Sigmoid colon (tissue), 7 donors: ENCODE measurements at places on chromosomes 1 and 21. TPM values are rescaled to one million over a fixed set of nuclear protein-coding genes. Genes with fewer than 3 reads are reported as not detected.

DNA sequence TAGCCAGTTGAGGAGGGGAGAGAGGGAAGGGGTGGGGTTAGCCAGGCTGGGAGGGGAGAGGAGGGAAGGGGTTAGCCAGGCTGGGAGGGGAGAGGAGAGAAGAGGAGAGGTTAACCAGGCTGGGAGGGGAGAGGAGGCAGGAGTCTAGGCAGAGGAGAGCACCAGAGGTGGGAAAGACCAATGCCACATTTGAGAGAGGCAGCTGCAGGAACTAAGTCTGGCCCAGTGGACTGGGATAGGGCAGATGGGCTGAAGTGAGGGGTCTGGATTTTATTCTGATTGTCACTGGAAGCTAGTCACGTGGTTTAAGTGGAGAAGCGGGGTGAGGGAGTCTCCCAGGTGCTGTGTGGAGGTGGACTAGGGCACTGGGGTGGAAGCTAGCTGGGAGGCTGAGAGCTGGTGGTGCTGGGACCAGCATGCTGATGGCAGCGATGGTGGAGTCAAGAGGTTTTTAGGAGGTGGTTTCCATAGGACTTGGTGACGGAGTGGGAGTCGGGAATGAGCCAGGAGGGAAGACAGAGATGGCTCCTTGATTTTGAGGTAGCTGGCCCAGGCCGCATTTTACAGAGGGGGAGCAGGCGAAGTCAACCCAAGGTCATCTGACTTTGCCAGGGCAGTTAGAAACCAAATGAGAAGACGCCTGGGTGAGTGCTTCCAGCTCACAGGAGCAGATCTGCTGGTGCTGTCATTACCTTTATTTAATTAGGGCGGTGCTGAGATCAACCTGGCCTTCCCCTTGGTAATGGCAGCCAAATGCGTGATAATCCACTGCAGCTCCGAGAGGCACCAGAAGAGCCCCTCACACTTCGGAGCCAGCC, 42.8 kb downstream of the DISP3 start:
- H3K4me3 ChIP-seq: no peak overlapping the region
- peak; percentile 37 for DNase-seq
- H3K4me1 ChIP-seq: no peaks in the 10 kb centered on the region
- H3K36me3 ChIP-seq: no peaks in the 10 kb centered on the region

DNA sequence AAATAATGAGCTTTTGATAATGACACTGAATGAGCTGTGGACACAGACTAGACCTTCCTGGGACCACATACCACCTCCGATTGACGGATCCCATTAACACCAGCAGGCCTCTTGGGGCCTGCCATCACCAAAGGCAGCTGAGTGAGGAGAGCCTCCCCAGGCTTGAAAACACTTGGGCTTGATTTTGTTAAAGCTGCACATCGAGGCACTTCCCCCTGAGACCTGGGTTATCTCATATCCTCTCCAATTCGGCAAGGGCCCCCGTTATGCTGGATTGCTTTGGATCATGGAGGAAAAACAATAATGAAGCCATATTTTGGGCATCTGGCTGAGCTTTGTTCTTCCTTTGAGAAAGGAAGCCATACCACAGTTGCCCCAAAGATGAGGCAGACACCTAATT, 143.0 kb downstream of the AJAP1 start:
- H3K4me3 ChIP-seq: no peak overlapping the region
- no peaks in the 10 kb centered on the region for H3K36me3 ChIP-seq
- H3K4me1 ChIP-seq: peaks cover 7% of the 10 kb centered on the region
- no peaks in the 10 kb centered on the region for H3K27me3 ChIP-seq

DNA sequence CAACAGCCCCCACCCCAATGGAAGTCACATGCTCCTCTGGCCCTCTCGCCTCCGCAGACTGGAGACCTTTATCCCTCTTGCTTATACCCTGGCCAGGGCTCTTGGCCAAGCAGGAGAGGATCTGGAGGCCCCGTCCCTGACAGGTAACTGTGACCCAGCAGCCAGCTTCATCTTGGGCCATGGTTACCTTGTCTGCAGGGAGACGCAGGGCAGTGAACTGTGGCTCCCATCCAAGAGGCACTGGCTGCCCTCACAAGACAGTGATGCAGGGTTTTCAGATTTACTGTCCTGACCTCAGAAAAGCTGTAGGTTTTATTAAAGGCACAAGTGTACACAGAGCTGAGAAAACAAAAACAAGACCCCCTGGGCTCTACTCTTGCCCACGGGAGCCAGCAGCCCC, 96.7 kb upstream of the KLHDC7A start:
- no peak overlapping the region for H3K4me3 ChIP-seq
- no peaks in the 10 kb centered on the region for H3K4me1 ChIP-seq
- DNase-seq: no peak
- no peaks in the 10 kb centered on the region for H3K27me3 ChIP-seq
- no peak overlapping the region for H3K27ac ChIP-seq

DNA sequence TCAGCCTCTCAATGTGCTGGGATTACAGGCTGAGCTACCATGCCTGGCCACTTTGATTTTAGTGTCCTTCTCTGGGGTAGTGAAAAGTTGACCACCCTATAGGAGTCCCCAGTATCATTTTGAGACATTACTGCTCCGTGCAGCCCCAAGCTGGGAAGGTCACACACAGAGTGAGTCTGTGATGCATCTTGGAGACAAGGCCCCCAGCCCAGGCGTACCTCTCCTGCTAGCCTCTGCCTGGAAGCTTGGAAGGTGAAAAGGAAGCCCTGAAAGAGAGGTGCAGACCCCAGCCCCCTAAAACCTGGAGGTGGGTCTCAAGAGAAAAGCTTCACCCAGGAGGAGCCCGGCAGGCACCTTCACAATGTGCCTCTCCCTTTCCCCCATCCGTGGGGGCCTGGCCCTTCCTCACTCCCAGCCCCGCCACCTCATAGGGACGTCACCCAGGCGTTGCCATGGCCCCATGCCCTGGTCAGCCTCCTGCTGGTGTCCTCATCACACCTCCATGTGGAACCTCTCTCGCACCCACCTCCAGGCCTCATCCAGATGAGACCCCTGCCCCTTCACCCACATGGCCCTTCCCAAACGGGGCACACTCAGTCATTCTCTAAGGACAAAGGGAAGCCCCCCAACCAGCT, 5.6 kb upstream of the ARF1 start:
- H3K36me3 ChIP-seq: no peaks in the 10 kb centered on the region

- no peak overlapping the region for H3K27ac ChIP-seq
- no peak overlapping the region for H3K4me3 ChIP-seq
- no peaks in the 10 kb centered on the region for H3K36me3 ChIP-seq
- peaks cover 12% of the 10 kb centered on the region for H3K27me3 ChIP-seq
These were observed 2.9 kb downstream of the CD164L2 start for GRCh38 chr1:27380224-27380623.

GRCh38 chr1:1678581-1679380, 13.8 kb downstream of the SLC35E2B start:
- peaks cover 12% of the 10 kb centered on the region for H3K4me1 ChIP-seq
- no peaks in the 10 kb centered on the region for H3K36me3 ChIP-seq
- H3K4me3 ChIP-seq: no peak overlapping the region
- H3K27ac ChIP-seq: no peak overlapping the region

- no peak for DNase-seq
- no peaks in the 10 kb centered on the region for H3K36me3 ChIP-seq
- H3K4me1 ChIP-seq: no peaks in the 10 kb centered on the region
- peak overlapping the region; percentile 51 for H3K27ac ChIP-seq
- H3K27me3 ChIP-seq: no peaks in the 10 kb centered on the region
These were observed 43.5 kb downstream of the GBP6 start for GRCh38 chr1:89407360-89407759.

- no peaks in the 10 kb centered on the region for H3K4me1 ChIP-seq
- no peaks in the 10 kb centered on the region for H3K36me3 ChIP-seq
- DNase-seq: no peak
- H3K4me3 ChIP-seq: no peak overlapping the region
These were observed 16.9 kb downstream of the SELL start for GRCh38 chr1:169694304-169695075.

GRCh38 chr1:87064309-87064708, 149.9 kb downstream of the HS2ST1 start:
- no peaks in the 10 kb centered on the region for H3K36me3 ChIP-seq
- no peaks in the 10 kb centered on the region for H3K4me1 ChIP-seq
- H3K27ac ChIP-seq: no peak overlapping the region
- no peaks in the 10 kb centered on the region for H3K27me3 ChIP-seq
- DNase-seq: no peak

DNA sequence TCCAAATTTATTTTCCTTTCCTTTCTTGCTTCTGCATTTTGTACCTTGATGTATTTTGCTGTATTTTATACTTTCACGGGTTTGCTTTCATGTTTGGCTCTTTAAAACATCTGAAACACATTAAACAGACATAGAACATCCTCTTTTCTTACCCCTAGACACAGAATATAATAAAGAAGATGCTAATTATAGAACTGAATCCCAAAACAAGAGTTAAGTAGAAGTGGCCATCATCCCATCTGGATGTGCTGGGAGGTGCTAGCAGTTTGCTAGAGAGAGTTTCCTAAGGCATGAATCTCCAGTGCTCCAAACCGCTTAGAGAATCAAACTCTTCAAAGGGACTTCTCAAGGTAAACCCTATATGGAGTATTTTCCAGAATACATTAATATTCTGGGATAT, 53.9 kb upstream of the GNG12 start:
- H3K27me3 ChIP-seq: no peaks in the 10 kb centered on the region
- H3K36me3 ChIP-seq: no peaks in the 10 kb centered on the region
- no peak for DNase-seq
- H3K27ac ChIP-seq: no peak overlapping the region

GRCh38 chr1:58966103-58966916, 182.5 kb upstream of the JUN start:
- no peaks in the 10 kb centered on the region for H3K36me3 ChIP-seq
- no peak for DNase-seq
- H3K4me3 ChIP-seq: no peak overlapping the region

- no peak overlapping the region for H3K4me3 ChIP-seq
- peak; percentile 85 for DNase-seq
- no peaks in the 10 kb centered on the region for H3K36me3 ChIP-seq
- H3K27me3 ChIP-seq: no peaks in the 10 kb centered on the region
- H3K4me1 ChIP-seq: peaks cover 40% of the 10 kb centered on the region
These were observed 2.8 kb upstream of the EFHD2 start for GRCh38 chr1:15406614-15407559.

DNA sequence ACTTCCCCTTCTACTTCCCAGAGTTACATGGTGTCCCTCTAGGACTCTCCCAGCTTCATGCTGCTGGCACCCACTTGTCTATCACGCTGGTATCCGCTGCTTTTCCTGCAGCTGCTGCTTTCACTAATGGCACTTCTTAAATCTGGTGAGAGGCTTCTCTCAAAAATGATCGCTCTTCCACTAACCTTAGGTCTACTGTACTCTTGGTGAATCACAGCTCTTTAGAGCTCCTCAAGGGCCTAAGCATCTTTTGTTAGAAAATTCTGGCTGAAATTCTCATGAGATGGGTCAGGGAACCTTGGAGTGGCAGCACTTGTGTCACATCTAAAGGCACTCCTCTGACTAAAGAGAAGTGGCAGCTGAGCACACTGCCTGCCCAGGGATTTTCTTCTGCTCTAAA, 32.1 kb downstream of the ZMYND12 start:
- no peak overlapping the region for H3K4me3 ChIP-seq
- H3K27me3 ChIP-seq: no peaks in the 10 kb centered on the region
- H3K36me3 ChIP-seq: no peaks in the 10 kb centered on the region
- no peak for DNase-seq
- H3K27ac ChIP-seq: no peak overlapping the region

- H3K4me3 ChIP-seq: peak overlapping the region; percentile 2
- no peaks in the 10 kb centered on the region for H3K36me3 ChIP-seq
- peaks cover 19% of the 10 kb centered on the region for H3K4me1 ChIP-seq
- no peak overlapping the region for H3K27ac ChIP-seq
These were observed 67.8 kb downstream of the LRIG2 start for GRCh38 chr1:113140588-113141446.

DNA sequence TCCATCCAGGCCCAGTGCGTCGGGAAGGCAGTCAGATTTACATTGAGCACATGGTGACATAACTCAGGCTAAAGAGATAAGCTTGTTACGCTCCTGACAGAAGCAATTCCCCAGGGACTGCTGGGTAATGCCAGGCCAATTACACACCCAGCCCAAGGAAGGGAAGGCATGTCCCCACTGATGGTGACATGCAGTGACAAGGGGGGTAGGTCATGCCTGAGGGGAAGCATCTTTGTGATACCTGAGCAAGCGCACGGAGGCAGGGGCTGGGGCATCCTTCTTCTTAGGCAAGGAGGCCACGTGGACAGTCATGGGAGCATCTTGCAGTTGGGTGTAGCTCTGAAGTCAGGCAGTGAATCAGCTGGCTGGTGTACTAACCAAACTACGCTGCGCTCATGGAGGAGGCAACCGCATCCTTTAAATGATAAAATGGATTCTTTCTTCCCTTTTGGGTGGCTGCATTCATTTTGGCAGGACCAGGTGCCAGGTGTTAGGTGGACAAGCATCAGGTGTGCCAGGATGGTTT, 39.6 kb upstream of the GRIK3 start:
- DNase-seq: no peak
- peaks cover 11% of the 10 kb centered on the region for H3K4me1 ChIP-seq
- no peak overlapping the region for H3K4me3 ChIP-seq
- H3K36me3 ChIP-seq: no peaks in the 10 kb centered on the region

DNA sequence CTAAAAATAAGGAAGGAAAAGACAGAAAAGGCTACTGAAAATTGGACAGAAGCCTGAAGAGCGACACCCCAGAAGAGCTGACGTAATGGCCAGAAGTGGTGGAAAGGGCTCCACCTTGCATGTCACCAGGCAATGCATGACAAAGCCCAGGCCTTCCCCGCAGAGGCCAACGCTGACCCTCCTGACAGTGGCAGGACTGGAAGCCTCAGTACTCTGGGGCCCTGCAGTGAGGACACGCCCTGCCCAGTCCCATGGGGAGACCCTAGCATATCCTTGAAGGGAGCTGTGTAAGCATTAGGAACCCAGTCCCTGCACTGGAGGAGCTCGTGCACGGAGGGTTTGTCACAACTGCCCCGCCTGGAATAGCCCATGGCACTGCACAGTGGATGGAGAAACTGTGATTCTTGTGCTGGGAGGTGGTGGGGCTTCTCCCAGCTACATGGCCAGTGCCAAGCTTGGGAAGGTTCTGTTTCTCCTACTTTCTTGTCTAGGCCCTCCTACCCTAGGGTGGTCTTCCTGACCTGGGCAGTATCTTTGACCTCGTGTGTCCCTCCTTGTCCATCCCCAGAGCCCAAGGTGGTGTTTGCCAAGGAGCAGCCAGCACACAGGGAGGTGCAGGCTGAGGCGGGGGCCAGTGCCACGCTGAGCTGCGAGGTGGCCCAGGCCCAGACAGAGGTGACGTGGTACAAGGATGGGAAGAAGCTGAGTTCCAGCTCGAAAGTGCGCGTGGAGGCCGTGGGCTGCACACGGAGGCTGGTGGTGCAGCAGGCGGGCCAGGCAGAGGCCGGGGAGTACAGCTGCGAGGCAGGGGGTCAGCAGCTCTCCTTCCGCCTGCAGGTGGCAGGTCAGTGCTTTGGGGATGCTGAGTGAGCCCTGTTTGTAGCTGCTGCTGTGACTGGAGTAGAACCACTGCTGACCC, 60.4 kb downstream of the OBSCN start:
- H3K27me3 ChIP-seq: no peaks in the 10 kb centered on the region
- H3K27ac ChIP-seq: no peak overlapping the region
- no peak overlapping the region for H3K4me3 ChIP-seq
- H3K4me1 ChIP-seq: no peaks in the 10 kb centered on the region
- DNase-seq: no peak

NCAM2 gene
- polyA plus RNA-seq: 1.8 TPM

CHODL gene
- polyA plus RNA-seq: 0.46 TPM

AKR7A3 gene
- 72.1 TPM for polyA plus RNA-seq

ACTN2 gene
- polyA plus RNA-seq: 1.8 TPM

C1orf185 gene
- polyA plus RNA-seq: not detected
